Stimulated activated CD8-positive, alpha-beta memory T cell treated with anti-CD3 and anti-CD28 coated beads, Interleukin-7, amount 100 ng/mL, for 1 hour (primary cell): ENCODE measurements at places on chromosomes 13 and 19.

- DNase-seq, result no peak
These were observed 39.4 kb downstream of the ADPRHL1 start for GRCh38 chr13:113413898-113414282.

- no peak for DNase-seq
These were observed 99.0 kb upstream of the MRI1 start for GRCh38 chr19:13665125-13665905.

GRCh38 chr19:30069535-30070197 lies 127.6 kb downstream of the URI1 start:
- DNase-seq, result no peak

GRCh38 chr19:4081441-4082129 lies 14.9 kb upstream of the ZBTB7A start:
- DNase-seq, result no peak

DNA sequence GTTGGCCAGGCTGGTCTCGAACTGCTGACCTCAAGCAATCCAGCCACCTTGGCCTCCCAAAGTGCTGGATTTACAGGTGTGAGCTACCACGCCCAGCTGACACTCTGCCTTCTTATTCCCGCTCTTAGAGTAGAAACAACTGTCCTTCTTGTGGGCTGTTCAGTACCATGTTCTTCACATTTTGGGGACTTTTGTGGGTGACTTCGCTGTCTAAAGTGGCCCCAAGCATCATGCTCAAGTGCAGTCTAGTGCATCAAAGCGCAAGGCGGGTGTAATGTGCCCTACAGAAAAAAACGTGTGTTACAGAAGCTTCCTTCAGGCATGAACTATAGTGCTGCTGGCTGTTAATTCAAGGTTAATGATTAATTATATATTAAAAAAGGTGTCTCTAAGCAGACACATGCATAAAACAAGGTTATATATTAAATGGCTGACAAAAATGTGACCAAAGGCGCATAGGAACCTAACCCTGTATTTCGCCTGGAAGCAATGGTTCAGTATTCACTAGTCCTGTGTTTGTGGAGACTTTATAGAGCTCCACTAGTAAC lies 38.3 kb downstream of the ABCC4 start:
- DNase-seq, result no peak

DNA sequence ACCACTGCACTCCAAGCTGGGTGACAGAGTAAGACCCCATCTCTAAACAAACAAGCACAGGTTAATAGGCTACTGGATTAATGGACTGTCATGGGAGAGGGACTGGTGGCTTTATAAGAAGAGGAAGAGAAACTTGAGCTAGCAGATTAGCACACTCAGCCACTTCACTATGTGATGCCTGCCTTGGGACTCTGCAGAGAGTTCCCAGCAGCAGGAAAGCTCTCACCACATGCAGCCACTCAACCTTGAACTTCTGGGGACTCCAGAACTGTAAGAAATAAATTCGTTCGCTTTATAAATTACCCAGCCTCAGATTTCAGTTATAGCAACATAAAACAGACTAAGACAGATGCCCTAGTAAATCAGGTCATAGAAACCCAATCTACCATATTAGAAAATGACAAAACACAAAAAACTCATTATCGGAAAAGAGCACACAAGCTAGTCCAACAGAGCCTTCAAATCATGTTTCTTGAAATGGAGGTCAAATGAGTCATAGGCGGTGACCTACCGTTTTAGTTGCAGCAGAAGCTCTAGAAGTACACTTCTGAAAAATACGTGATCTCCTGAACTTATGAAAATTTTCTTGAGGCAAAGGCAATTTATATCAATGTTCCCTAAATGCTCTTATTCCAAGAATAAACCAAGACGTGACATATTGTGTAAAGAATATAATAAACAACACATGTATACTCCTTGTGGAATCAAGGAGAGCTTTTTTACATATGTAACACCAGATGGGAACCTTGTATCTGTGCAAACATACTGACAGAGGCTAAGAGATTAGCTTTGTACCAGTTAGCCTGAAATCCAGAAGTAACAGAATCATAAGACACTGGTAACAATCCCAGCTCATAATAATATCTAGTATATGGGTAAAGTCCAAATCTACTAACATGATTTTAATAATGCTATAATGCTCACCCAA lies 340.9 kb upstream of the SGCG start:
- no peak for DNase-seq

DNA sequence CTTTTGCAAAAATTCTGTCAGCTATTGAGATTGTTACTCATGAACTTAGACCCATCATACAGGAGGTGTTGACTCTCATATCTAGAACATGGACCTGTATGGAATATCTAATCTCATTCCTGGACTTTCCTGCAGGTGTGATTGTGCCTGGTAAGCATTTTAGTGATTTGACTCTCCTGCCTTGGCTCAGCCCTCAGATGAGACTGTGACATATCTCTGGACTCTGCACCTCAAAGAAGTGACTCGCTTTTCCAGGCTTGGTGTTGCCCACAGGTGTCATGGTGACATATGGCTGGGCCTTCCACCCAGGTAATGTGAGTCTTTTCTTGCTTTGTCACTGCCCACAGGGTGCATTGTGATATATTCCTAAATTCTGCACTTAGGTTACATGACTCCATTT lies 17.8 kb upstream of the ZNF726 start:
- DNase-seq, result no peak

GRCh38 chr19:10773969-10774368 lies 56.1 kb downstream of the DNM2 start:
- DNase-seq, result no peak

- DNase-seq, result no peak
These were observed 24.5 kb downstream of the EFNA2 start for GRCh38 chr19:1309977-1310852.

DNA sequence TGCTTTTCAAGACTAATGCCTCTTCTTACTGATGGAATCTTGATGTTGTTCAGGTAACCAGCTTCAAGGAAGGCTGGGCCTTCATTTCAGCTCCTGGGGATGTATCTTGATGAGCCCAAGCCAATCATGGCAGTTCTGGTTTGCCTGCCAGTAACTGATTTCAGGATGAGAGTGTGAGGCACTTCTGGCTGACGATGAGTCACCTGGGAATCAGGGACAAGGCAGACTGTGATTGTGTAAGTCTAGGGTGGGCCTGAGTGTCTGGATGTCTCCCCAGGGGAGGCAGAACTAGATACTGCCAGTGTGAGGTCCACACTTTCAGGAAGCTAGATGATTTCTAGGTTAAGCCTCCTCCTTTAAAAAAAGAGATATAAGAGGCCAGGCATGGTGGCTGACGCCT lies 77.3 kb upstream of the KL start:
- DNase-seq, result no peak

- DNase-seq, result no peak
These were observed 21.6 kb upstream of the POU2F2 start for GRCh38 chr19:42153672-42154433.

DNA sequence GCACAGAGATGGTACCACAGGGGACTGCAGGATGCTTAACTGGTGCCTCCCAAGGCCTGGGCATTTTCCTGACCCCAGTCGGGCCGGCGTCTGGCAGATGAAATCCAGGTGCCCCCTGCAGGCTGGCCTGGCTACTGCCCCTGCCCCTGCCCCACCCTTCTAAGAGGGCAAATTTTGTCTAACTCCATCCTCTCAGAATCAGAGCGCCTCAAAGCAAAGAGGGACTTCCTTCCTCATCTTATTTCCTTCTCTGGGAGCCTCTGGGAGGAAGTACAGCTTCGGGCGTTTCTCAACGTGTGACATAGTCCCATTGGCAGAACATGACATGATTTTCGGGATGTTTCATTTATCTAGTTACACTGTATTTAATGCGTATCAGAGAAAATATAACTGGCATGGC lies 2.7 kb downstream of the PRKACA start:
- no peak for DNase-seq

DNA sequence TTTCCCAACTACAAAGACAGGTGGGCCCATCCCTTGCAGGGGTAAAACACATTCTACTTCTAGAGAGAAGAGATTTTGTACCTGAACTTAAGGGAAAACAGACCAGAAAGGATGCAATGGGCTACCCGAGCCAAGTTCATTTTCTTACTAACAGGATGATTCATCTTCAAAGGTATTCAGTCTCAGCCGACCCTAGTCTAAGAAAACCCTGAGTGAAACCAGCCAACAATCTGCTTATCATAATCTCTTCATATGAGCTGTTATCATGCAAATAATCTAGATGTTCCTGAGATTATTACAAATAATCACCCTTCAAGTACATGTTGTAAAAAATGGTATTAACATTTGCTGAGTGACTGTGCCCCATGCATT lies 15.6 kb downstream of the PABPC3 start:
- DNase-seq, result no peak

- no peak for DNase-seq
These were observed 16.2 kb upstream of the MIR17HG start for GRCh38 chr13:91331047-91331915.

GRCh38 chr13:93915269-93915809 lies 564.1 kb downstream of the DCT start:
- no peak for DNase-seq

GRCh38 chr19:14113762-14114414 lies 3.7 kb downstream of the PRKACA start:
- DNase-seq, result no peak

- DNase-seq, result no peak
These were observed 62.9 kb downstream of the ZC3H13 start for GRCh38 chr13:45989607-45990006.

DNA sequence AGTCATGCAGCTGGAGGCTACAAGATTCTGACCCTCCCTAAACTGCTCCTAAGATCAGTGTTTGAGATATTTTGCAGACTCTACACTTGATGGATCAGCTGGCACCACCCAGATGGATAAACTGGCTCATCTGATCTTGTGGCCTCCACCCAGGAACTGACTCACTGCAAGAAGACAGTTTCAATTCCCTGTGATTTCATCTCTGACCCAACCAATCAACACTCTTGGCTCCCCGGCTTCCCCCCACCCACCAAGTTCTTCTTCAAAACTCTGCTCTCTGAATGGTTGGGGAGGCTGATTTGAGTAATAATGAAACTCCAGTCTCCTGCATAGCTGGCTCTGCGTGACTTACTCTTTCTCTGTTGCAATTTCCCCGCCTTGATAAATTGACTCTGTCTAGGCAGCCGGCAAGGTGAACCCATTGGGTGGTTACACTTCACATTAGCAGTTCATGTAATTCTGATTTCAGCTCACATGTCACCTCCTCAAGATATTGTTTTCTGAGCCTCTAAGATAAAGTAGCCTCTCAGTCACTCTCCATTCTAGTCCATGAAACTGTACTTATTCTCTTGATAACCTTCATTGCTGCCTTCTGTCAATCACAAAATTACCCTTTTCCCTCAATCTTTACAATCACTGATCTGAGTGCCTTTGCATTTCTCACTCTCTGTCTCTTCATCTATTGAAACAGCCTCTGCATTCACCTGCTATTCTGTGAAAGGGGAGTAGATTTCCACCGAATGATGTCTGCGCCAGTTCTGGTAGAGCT lies 9.9 kb upstream of the FPR3 start:
- DNase-seq, result no peak

DNA sequence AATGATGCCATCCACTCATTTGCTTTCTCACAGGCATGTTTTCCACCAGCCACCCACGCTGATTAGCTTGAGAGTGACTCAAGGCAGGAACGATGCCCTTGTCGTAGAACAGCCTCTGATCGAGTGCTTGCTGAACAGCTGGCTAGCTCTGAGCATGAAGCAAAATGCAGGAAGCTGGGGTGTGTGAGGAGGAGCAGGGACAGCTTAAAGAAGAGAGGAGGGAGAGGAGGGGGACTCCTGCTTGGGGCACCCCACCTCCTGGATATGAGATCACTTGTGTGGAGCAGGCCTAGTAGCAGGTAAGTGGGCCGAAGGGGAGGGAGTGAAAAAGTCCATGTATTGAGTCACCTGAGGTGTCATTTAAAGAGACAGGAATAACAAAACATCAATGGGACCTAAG lies 48.8 kb downstream of the IRS2 start:
- DNase-seq, result no peak

- no peak for DNase-seq
These were observed 36.9 kb upstream of the STARD13 start for GRCh38 chr13:33322543-33322809.

DNA sequence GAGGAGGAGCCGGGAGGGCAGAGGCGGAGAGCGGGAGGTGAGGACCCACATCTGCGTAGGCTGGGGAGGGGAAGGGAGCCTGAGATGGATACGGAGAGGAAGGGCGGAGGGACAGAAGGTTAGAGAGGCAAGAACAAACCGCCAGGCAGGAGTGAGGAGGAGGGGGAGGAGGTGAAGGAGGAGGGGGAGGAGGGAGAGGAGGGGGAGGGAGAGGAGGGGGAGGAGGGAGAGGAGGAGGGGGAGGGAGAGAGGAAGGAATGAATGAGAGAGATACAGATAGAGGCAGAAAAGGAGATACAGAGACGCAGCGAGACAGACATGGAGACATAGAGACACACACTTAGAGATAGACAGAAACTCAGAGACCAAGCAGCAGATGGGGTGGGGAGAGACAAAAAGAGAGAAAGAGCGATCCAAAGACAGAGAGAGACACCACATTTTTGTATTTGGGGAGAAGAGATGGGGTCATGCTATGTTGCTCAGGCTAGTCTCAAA lies 782 bp upstream of the CA11 start:
- DNase-seq, result no peak

DNA sequence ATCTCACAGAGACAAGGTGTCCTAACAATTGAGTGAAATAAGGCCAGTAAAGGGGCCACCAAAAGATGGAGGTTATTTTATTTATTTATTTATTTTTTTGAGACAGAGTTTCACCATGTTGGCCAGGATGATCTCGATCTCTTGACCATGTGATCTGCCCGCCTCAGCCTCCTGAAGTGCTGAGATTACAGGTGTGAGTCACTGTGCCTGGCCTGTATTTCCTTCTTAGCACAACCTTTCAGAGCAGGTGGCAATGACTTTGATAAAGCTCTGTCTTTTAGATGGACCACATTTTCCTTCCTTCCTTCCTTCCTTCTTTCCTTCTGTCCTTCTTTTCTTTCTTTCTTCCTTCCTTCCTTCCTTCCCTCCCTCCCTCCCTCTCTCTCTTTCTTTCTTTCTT lies 11.0 kb upstream of the DOCK6 start:
- DNase-seq, result no peak

GRCh38 chr13:108325863-108326262 lies 56.3 kb downstream of the TNFSF13B start:
- DNase-seq, result no peak

GRCh38 chr19:46351241-46352041 lies 4.6 kb downstream of the PPP5C start:
- no peak for DNase-seq

DNA sequence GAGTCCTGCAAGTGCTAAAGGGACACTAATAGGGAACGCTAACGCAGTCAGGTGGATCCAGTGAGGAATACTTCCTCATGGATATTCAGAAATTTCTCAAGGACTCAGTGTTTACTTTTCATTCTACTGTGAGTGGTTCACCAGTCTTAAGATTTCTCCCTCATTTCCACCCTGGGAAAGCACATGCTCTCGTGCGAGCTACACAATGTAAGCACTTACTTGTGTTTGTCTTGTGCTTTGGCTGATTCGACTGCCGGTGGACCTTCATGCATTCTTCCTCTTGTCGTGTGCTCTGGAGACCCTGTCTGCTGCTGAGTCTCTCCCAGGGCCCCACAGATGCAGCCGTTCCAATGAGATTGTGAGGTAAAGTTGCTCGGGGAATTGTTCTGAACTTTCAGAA lies 180.1 kb downstream of the NUFIP1 start:
- no peak for DNase-seq

- DNase-seq, result no peak
These were observed 104.8 kb downstream of the WDFY2 start for GRCh38 chr13:51688937-51689662.
